ENCODE measurements at places on chromosomes 16 and 17.
A peak's percentile ranks its signal among the peaks of the same experiment; 100 is the strongest.

DNA sequence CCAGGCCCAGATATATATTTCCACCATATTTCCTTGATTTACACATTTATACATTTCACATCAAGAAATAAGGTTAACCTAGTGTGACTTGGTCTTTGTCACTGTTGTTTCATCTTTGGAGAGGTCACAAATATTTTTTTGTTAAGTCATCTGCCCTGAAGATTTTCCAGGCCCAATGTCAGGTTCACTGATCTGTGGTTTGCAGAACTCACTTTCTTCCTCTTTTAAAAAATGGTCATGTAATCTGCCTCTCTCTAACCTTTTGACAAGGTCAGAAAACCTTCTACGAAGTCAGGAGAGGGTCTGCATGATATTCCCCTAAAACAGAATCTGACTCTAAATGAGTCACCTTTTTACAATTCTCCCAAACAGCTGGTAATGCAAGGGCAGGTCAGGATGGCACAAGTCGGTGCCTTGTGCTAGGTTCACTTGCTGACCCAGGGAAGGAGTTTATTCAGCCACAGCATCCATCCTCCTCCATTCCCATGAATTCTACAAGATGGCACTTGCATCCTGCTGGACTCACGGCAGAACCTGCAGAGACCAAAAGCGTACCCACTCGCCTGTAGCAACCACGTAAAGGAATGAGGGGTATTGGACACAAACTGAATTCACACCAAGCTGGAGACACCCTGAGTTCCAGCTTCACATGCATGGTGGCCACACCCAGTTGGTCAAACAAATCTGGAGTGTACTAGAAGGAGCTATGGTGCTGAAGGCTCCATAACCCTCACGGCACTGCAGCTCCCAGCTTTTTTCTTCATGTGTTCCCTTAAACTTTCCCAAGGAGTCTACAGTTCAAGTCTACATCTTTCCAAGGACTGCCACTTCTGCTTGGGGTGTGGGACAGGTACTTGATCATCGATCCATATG, 1.6 kb upstream of the KIAA0513 start:
- DNase-seq = no peak

DNA sequence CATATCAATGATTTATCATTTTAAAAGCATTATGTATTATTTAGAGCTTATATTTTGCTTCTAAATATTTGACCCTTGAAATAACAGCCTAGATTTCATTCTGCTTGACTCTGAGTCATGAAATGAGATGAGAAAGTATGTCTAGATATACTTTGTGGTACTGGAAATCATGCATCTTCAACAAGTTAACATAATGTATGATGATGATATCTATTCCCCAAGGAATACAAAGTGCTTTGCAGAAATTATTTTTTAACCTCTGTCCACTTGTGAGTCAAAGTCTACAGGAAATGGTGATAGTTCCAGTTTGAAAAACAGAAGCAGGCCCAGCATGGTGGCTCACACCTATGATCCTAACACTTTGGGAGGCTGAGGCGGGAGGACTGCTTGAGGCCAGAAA, 36.1 kb downstream of the GOSR1 start:
- DNase-seq = no peak

DNA sequence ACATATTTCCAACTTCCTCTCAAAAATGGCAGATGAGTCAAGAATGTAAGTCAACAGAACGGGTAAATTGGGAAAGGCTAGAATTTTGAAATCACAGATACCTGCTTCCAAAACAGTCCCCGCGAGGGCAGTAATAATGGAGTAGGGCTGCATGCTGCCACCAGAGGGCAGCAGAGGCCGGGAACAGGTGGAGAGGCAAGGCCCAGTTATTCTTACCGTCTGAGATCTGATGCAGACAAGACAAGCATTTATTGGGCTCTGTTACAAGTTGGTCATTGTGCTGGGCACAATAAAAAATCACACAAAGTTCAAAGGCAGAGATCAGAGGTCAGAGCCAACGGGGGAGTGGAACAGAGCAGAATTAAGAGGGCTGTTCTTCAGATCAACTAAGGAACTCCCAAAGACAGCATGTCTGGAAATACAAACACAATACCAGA, 8.8 kb upstream of the MLKL start:
- peak; percentile 67 for DNase-seq

DNA sequence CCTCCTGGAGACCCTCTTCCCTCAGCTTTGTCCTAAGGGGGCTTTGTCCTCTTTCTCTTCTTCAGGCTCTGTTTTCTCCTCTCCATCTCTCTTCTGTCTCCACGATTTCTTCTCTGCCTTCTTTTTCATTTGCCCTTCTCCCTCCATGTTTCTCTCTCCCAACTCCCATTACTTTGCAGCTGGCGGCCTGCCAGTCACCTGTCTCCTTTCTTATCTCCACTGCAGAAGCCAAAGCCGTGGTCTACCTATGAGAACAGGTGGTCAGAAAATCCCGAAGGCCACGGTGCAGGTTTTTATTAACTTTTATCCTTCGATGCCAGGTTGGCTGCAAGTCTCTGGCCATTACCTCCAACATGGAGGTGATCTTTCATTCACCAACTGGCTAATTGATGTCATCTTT, 45.1 kb downstream of the FZD2 start:
- no peak for DNase-seq

DNA sequence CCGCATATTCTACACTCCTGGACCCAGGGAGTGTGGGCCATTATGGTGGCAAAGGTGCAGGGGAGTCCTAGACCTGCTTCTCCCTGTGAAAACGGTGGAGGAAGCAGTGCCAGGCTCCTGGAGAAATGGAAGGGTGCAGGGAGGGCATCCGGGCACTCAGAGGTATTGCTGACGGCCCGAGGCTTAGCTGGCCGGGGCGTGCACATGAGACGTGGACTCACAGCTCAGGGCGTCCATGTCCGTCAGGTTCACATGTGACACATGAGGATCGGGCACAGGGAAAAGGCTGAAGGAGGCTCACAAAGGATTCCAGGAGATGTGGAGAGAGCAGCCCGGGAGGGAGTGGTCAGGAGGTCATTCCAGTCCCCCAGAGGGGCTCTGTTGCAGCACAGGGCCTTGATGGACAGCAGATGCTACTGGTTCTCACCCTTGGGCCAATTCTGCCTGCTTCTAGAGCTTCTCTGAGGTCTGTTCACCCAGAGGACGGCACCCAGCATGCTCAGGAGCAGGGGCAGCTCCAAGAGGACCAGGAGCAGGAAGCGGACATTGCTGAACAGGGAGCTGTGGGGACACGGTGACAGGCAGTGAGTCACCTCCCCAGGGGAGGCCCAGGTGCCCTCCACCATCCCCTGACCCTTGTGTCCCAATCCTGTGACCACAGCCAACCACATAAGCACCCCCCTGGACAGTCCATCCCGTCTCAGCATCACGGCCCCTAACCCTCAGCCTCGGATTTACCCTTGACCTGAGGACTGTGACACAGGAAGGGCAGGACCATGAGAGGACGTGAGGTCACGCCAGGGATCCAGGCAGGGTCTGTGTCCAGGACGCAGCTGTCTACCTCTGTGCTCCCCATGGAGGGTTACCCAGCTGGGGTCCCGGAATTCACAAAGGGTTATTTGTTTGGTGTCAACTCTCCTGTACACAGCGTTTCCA, 4.5 kb downstream of the CD300C start:
- DNase-seq = no peak

DNA sequence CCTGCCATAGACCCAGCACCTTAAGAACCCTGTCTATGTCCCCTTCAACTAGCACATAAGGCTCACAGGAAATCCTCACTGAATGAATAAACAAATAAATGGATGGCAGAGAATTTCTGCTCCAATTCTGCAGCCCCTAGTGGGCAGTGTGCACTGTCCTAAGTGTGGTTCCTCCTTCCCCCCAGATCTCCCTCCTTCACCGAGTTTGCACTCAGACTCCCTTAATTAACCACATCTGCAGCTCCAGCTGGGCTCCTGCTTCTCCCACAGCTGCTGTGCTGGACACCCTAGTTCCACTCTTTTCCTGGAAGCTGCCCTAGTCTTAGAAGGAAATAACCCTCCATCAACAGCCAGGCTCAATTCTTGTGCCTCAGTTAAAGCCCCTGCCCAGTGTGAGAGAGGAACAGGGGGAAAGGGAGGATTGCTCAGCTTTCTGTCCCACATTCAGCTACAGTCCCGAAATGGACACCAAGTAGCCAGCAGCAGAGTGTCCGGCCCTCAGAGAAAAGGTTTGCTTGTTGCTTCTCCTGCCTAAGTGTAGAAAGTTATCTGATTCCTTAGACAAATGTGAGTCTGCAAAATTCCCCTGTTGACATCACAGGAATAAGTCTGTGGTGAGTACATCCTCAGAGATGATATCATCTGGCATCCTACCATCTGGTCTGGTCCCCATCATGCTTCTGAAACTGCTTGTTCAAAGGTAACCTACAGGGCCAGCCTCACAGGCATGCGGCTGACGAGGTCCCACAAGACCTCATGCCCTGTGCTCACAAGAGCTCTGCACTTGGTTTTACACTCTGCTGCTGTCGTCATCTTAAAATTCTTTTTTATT, 12.3 kb downstream of the LRRC3C start:
- no peak for DNase-seq

DNA sequence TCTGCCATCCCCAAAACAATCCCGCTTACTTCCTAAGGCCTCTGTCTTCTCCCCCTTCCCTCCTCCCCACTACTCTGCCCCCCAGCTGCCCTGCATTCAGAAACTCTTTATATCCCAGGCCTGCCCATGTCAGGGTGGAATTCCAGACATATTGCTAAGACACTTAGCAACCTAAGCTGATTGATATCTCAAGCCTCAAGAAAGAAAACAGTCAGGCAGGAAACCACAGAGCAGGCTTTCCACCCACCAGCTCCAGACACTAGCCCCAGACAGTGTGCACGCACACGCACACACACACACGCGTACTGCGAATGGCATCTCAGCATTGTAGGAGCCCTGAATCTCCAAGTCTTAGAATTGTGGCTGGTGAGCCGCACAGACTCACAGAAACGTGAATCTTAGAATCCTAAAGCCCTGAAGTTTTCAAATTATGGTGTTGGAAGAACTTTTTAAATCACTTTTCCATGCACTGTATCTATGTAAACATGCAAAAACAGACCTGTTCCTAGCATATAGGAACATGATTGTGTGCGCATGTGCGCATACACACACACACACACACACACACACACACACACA, 8.8 kb upstream of the LPCAT2 start:
- DNase-seq = no peak

- no peak for DNase-seq
These were observed 10.2 kb downstream of the CYTH1 start for GRCh38 chr17:78771758-78772382.

DNA sequence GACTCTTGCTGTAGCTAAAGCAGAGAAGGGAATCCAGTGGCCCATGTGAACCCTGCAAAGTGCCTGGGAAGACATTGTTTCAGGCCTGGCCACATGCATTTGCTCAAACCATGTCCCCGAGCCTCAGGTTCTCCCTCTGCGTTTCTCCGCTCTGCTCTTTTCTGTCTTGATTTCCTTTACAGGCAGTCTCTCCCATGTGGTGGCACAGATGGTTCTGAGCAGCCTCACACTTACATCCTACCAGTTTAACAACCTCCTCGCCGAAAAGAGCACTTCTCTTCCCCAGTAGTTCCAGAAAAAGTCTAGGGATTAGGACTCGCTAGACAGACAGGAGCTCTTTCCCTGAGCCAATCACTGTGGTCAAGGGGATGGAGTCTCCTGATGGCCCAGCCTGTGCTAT, 28.3 kb upstream of the MYH10 start:
- no peak for DNase-seq

Measured in stimulated activated CD4-positive, alpha-beta T cell treated with anti-CD3 and anti-CD28 coated beads, Interleukin-1b, Interleukin-23, amount 100 ng/mL, for 1 hour (primary cell).